ENCODE measurements at places on chromosomes 1 and 21. TPM values are rescaled to one million over a fixed set of nuclear protein-coding genes. Genes with fewer than 3 reads are reported as not detected.

The KCNH1 gene
- not detected for total RNA-seq

The HCRTR1 gene
- total RNA-seq, result not detected

The AKT3 gene
- 63.3 TPM for total RNA-seq

The RNU1-3 gene
- 3,257 TPM for total RNA-seq

The ST6GALNAC5 gene
- total RNA-seq, result not detected

The DMRTA2 gene
- not detected for total RNA-seq

The S100A7A gene
- total RNA-seq, result not detected

The TSACC gene
- not detected for total RNA-seq

DNA sequence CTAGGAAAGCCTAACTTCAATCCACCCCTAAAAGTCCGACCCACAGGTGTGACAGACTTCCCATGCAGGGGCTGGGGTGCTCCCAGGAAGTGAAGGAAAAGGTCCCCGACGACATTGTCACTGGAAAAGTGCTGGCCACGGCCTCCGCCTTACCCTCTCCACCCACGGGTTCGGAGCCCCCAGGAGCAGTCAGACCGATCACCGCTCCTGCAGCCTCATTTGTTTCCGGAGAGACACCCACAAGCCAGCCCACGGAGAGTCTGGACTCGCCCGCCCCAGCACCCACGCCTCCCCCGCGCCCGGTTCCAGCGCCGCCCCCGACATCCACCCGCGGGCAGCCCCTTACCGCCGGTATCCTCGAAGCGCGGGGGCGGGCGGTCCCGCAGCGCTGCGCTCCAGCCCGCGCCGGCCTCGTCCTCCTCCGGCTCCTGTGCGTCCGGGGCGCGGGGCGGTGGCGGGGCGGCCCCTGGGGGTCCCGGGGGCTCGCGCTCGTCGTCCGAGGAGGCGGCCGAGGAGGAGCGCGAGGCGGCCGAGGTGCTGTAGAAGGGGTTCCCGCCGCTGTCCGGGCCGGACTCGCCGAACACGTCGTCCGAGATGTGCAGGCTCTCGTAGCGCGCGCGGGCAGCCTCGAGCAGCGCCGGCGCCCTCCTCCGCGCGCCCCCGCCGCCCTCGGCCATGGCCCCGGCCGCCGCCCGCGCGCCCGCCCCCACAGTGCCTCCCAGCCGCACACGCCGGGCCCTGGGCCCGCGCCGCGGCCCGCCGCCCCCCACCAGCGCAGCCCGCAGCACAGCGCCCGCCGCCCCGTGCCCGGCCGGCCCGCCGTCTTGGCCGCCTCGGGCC lies 660 bp downstream of the PGBD5 start:
- H3K27ac ChIP-seq, result no peak overlapping the region
- H3K4me3 ChIP-seq, result peak overlapping the region; percentile 52
- H3K4me1 ChIP-seq, result peaks cover 18% of the 10 kb centered on the region
- no peaks in the 10 kb centered on the region for H3K36me3 ChIP-seq

- peaks cover 19% of the 10 kb centered on the region for H3K36me3 ChIP-seq
- no peak overlapping the region for H3K4me3 ChIP-seq
- H3K27ac ChIP-seq, result no peak overlapping the region
- peaks cover 8% of the 10 kb centered on the region for H3K4me1 ChIP-seq
Observed at GRCh38 chr1:25890239-25891034, 14.9 kb upstream of the PAQR7 start.

- H3K4me3 ChIP-seq, result peak within 1 kb of the TSS; percentile 66
- no peaks in the 10 kb centered on the region for H3K27me3 ChIP-seq
- H3K4me1 ChIP-seq, result peaks cover 43% of the 10 kb centered on the region
- H3K36me3 ChIP-seq, result peaks cover 17% of the 10 kb centered on the region
- peak within 1 kb of the TSS; percentile 8 for H3K27ac ChIP-seq
Observed at GRCh38 chr1:155320661-155321617, at the start of gene RUSC1. Gene RUSC1 (plus strand): TSS chr1:155320894. CDS start chr1:155321774, 880 bp downstream.

GRCh38 chr1:43419627-43420425 lies 30.1 kb downstream of the SZT2 start:
- no peak overlapping the region for H3K27ac ChIP-seq
- peaks cover 5% of the 10 kb centered on the region for H3K4me1 ChIP-seq
- peaks cover 11% of the 10 kb centered on the region for H3K36me3 ChIP-seq
- DNase-seq, result no peak
- H3K27me3 ChIP-seq, result no peaks in the 10 kb centered on the region
- H3K4me3 ChIP-seq, result no peak overlapping the region

GRCh38 chr1:88371436-88372023 lies 312.5 kb upstream of the PKN2 start:
- H3K27ac ChIP-seq, result no peak overlapping the region
- no peak overlapping the region for H3K4me3 ChIP-seq
- H3K36me3 ChIP-seq, result no peaks in the 10 kb centered on the region
- H3K4me1 ChIP-seq, result no peaks in the 10 kb centered on the region
- DNase-seq, result no peak
- peaks cover 4% of the 10 kb centered on the region for H3K27me3 ChIP-seq

- H3K4me3 ChIP-seq, result no peak overlapping the region
- DNase-seq, result no peak
- no peaks in the 10 kb centered on the region for H3K36me3 ChIP-seq
- H3K4me1 ChIP-seq, result no peaks in the 10 kb centered on the region
Observed at GRCh38 chr1:205950826-205951549, 7.7 kb upstream of the SLC26A9 start.

Data from activated naive CD8-positive, alpha-beta T cell treated with anti-CD3 and anti-CD28 coated beads, Interleukin-2, amount 10 ng/mL, durations not matched to agents 7 days and 5 days (primary cell).